ENCODE measurements at places on chromosomes 16 and 17. TPM values are rescaled to one million over a fixed set of nuclear protein-coding genes. Genes with fewer than 3 reads are reported as not detected.

KIF18B gene
- total RNA-seq, result 1.1 TPM

ZNF597 gene
- total RNA-seq, result 2.8 TPM

SUPT6H gene
- total RNA-seq, result 184 TPM

ADCY9 gene
- 28.0 TPM for total RNA-seq

C17orf100 gene
- 0.87 TPM for total RNA-seq

OR1A1 gene
- not detected for total RNA-seq

DNA sequence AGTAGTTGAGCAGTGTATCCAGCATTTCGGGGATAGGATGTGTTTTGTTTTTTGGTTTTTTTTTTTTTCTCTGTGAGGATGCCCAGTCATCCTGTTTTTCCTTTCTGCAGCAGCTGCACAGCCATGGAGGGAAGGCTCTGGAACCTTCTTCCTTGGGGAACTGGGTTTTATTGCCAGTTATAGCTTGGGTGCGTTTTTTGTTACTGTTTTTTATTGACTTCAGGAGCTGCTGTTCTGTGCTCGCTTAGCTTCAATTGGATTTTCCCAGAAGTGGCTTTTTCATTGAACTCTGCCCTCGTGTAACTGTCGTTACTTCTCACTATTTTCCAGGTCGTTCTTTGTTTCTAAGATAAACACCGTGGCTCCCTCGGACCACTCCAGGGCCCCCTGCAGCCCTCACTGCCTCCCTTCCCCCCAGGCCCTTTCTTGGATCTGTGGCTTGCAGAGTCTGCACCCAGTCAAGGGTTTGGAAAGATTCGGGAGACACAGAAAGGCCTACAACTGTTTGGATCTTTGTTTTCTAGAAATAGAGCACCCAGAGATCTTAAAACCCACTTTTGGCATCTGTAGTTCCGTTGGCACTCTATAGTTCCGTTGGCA, 119.7 kb upstream of the CACNG5 start:
- peaks cover 52% of the 10 kb centered on the region for H3K4me1 ChIP-seq
- no peak overlapping the region for H3K27ac ChIP-seq
- no peak for DNase-seq
- H3K4me3 ChIP-seq, result no peak overlapping the region
- H3K36me3 ChIP-seq, result no peaks in the 10 kb centered on the region
- no peaks in the 10 kb centered on the region for H3K27me3 ChIP-seq

- no peak overlapping the region for H3K27ac ChIP-seq
- H3K36me3 ChIP-seq, result peaks cover 29% of the 10 kb centered on the region
- no peak overlapping the region for H3K4me3 ChIP-seq
These were observed 129.5 kb downstream of the SOCS1 start for GRCh38 chr16:11126399-11127054.

DNA sequence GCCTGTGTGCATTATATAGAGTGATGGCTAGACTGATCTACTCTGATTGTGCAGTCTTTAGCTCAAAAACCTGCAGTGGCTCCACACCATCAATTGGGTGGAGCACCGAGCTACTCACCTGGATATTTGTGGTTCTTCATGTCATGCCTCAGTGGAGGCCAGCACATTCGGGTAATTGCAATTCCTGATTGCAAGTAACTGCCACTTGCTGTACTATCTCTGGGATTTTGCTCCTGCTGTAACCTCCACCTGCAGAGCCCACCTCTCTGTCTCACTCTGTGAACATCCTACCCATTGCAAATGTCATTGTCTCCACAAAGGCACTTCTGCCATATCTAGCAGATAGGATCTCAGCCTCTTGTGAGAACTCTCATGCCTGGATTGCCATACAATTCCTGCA, 1.7 kb upstream of the CCL1 start:
- DNase-seq, result no peak
- no peak overlapping the region for H3K4me3 ChIP-seq
- H3K27me3 ChIP-seq, result no peaks in the 10 kb centered on the region

DNA sequence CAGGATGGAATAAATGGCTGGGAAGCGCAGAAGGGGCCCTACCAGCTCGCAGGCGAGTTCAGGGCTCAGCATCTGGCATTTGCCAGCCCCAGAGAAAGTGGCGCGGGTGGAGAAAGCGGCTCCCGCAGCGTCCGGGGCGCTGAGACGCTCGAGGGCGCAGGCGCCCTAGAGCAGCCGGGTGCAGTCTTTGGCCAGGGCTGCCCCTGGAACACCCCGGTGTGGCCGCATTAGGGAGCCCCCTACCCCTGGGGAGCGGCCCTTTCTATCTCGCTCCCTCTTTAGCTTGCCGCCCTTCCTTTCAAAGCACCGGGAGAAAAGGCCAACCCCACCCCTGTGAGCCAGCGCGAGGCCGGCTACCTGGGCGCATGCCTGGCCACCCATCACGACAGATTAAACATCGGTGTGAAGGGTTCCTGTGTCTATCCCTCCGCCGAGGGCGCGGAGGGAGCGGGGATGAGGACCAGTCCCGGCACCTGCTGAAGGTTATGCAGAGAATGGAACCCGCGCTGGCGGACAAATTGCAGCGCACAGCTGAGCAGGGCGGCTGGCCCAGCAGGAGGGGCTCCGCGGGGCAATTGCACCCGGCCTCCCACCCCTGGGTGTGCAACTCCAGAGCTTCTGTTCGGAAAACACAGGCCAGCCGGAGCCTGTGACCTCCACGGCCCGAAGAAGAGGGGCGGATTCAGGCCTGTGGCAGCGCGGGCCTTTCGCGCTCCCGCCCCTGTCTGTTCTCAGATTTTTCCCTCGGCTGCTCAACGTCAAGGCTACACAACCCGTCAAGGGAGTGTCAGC, 15.6 kb upstream of the FOXF1 start:
- H3K36me3 ChIP-seq, result no peaks in the 10 kb centered on the region
- no peak overlapping the region for H3K27ac ChIP-seq

GRCh38 chr17:58329035-58329809, 627 bp upstream of the TSPOAP1 start:
- H3K4me1 ChIP-seq, result peaks cover 62% of the 10 kb centered on the region
- H3K27ac ChIP-seq, result peak overlapping the region; percentile 84
- no peaks in the 10 kb centered on the region for H3K27me3 ChIP-seq
- H3K4me3 ChIP-seq, result peak overlapping the region; percentile 94

GRCh38 chr16:3734758-3735221, 17.5 kb upstream of the TRAP1 start:
- H3K27me3 ChIP-seq, result no peaks in the 10 kb centered on the region
- H3K36me3 ChIP-seq, result peaks cover 76% of the 10 kb centered on the region
- H3K4me1 ChIP-seq, result no peaks in the 10 kb centered on the region
- no peak for DNase-seq
- no peak overlapping the region for H3K27ac ChIP-seq

GRCh38 chr16:85151603-85152413, 39.5 kb upstream of the CIBAR2 start:
- no peak overlapping the region for H3K27ac ChIP-seq
- H3K36me3 ChIP-seq, result no peaks in the 10 kb centered on the region
- no peaks in the 10 kb centered on the region for H3K4me1 ChIP-seq
- H3K4me3 ChIP-seq, result no peak overlapping the region
- DNase-seq, result no peak
- H3K27me3 ChIP-seq, result no peaks in the 10 kb centered on the region

DNA sequence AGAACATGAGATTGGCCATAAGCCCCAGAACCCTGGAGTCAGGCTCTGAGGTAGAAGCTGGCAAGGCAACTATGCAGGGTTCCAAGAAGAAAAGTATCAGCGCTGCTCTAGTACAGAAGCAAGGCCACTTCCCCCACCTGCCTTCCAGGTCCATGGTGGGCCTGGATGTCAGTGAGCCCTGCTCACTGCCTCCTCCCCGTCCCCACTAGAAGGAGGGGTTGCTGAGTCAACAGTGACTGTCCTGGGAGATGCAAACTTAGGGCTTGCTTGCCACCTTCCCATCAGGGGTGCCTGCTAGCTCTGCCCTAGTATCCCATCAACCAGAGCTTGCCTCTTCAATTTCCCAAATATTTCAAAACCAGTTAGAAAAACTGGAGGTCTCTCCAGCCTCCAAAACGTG, 29.6 kb upstream of the SREBF1 start:
- DNase-seq, result no peak
- no peak overlapping the region for H3K4me3 ChIP-seq
- peaks cover 20% of the 10 kb centered on the region for H3K36me3 ChIP-seq
- H3K27me3 ChIP-seq, result no peaks in the 10 kb centered on the region

- no peak for DNase-seq
- no peak overlapping the region for H3K27ac ChIP-seq
- H3K36me3 ChIP-seq, result no peaks in the 10 kb centered on the region
These were observed 53.3 kb downstream of the MGAT5B start for GRCh38 chr17:76921340-76922036.

GRCh38 chr16:24778671-24779070, 49.2 kb downstream of the TNRC6A start:
- peaks cover 54% of the 10 kb centered on the region for H3K36me3 ChIP-seq
- H3K4me1 ChIP-seq, result no peaks in the 10 kb centered on the region
- no peak overlapping the region for H3K27ac ChIP-seq
- DNase-seq, result no peak

GRCh38 chr17:57859601-57860413, 10.0 kb upstream of the MRPS23 start:
- H3K4me3 ChIP-seq, result no peak overlapping the region
- DNase-seq, result no peak
- H3K27ac ChIP-seq, result no peak overlapping the region
- H3K36me3 ChIP-seq, result no peaks in the 10 kb centered on the region

- H3K4me3 ChIP-seq, result no peak overlapping the region
- no peaks in the 10 kb centered on the region for H3K36me3 ChIP-seq
- H3K4me1 ChIP-seq, result no peaks in the 10 kb centered on the region
These were observed 182.9 kb downstream of the SHISA9 start for GRCh38 chr16:13084331-13084730.

DNA sequence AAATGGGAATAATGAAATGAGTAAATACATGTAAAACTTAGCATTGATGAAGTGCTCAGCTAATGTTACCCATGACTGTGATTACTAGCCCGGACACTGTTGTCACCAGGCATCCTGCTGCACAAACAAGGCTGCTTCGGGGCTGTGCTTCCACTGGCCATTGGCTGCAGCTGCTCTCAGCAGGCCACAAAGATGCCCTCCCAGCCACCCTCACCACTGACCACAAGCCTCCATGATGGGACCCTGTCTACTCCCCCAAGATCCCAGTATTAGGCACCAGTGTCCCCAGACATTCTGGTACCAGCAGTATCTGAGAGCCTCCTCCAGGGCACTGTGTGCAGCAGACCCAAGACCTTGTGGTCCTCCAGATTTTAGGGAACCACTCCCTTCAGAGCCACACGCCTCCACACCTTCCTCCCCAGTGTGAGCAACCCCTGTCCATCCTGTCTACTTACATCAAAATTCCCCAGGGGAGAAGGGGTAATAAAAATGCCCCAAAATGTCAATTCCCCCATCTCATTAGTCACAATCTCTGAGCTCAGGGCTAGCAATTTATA, 19.7 kb upstream of the NUP93 start:
- no peak overlapping the region for H3K4me3 ChIP-seq
- peaks cover 13% of the 10 kb centered on the region for H3K4me1 ChIP-seq
- DNase-seq, result no peak
- H3K27ac ChIP-seq, result no peak overlapping the region

DNA sequence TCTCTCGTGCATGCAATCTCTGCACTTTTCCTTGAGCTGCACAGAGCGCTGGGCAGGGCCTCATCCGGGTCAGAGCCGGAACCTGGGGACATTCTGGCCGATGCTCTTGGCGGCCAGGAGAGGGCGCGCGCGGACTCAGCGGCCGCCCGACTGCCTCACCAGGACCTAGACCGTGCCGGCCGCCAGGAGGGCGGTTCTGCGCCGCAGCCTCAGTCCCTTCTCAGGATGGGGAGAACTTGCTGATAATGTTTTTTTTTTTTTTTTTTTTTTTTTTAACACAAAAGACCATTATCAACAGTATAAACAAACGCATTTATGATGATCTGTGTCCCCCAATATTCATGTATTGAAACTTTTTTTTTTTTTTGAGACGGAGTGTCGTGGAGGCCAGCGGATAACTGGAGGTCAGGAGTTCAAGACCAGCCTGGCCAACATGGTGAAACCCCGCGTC, 8.1 kb upstream of the FLYWCH2 start:
- no peaks in the 10 kb centered on the region for H3K36me3 ChIP-seq
- H3K4me3 ChIP-seq, result no peak overlapping the region
- no peak overlapping the region for H3K27ac ChIP-seq
- H3K27me3 ChIP-seq, result no peaks in the 10 kb centered on the region

DNA sequence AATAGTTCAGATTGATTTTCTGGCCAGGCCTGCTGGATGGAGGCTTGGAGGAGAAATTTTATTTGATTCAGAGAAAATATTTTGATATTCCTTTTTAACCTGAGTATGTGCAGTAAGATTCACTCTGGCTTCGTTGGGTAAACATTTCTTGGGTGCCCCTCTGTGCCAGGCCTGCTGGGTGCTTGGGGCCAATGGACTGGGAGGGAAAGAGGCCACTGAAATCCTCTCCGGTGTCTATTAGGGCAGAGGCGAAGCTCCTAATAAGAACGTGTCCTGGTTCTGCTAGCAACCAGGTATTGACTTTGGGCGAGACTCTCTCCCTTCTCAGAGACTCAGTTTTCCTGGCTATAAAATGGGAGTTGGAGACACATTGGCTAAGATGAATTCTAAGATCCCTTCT, 122.5 kb downstream of the CYLD start:
- no peak overlapping the region for H3K27ac ChIP-seq
- H3K4me1 ChIP-seq, result no peaks in the 10 kb centered on the region
- DNase-seq, result no peak
- H3K4me3 ChIP-seq, result no peak overlapping the region

GRCh38 chr16:1154291-1154886, 1.5 kb downstream of the CACNA1H start:
- no peaks in the 10 kb centered on the region for H3K36me3 ChIP-seq
- peaks cover 13% of the 10 kb centered on the region for H3K4me1 ChIP-seq
- H3K4me3 ChIP-seq, result no peak overlapping the region
- peaks cover 19% of the 10 kb centered on the region for H3K27me3 ChIP-seq

GRCh38 chr16:49639739-49640431, 216.0 kb downstream of the ZNF423 start:
- no peak overlapping the region for H3K27ac ChIP-seq
- H3K4me1 ChIP-seq, result no peaks in the 10 kb centered on the region
- no peak for DNase-seq
- no peaks in the 10 kb centered on the region for H3K27me3 ChIP-seq
- H3K36me3 ChIP-seq, result no peaks in the 10 kb centered on the region

DNA sequence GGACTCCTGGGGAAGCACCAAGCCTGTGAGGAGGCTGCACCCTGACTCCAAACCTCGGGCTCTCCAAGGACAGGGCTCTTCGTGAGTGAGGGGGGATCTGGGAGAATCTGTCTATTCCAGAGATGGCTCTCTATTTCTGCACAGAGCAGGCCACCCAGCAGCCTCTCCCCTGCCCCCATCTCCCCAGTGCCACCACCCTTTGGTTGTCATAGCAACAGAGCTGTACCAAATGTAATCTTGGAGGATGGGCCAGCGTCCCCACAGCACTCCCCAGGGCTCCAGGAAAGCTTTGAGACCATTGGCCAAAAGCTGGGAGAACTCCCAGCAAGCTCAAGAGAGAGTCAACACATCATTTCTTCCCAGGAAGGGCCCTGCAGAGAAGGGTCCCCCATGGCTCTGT, 49.3 kb downstream of the ABCC12 start:
- H3K4me1 ChIP-seq, result no peaks in the 10 kb centered on the region
- H3K4me3 ChIP-seq, result no peak overlapping the region
- no peaks in the 10 kb centered on the region for H3K27me3 ChIP-seq
- H3K27ac ChIP-seq, result no peak overlapping the region
- H3K36me3 ChIP-seq, result no peaks in the 10 kb centered on the region
- DNase-seq, result no peak

Measured in natural killer cell (primary cell).